CD4-positive, alpha-beta T cell treated with Interleukin-2 at 100 ng/mL for 4 hours (primary cell): ENCODE measurements at places on chromosomes 5 and 9.
A peak's percentile ranks its signal among the peaks of the same experiment; 100 is the strongest.

DNA sequence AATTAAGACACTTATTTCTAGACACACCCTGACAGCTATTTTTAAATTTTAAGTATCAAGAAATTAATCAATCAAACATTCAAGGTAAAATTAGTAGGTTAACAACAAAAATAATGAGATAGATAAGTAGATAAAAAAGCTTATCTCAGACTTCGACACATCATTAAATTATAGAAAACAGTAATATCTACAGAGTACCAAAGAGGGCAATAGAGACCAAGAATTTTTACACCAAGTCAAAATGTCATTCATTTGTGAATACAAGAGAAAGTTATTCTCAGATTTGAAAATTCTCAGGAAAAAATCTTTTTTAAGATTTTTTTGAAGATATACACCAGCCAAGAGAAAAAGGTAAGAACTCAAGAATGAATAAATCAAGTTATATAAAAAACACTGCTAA lies 445.6 kb downstream of the ACTL7B start:
- DNase-seq: no peak

GRCh38 chr5:39167141-39167971 lies 52.0 kb downstream of the FYB1 start:
- DNase-seq: no peak

DNA sequence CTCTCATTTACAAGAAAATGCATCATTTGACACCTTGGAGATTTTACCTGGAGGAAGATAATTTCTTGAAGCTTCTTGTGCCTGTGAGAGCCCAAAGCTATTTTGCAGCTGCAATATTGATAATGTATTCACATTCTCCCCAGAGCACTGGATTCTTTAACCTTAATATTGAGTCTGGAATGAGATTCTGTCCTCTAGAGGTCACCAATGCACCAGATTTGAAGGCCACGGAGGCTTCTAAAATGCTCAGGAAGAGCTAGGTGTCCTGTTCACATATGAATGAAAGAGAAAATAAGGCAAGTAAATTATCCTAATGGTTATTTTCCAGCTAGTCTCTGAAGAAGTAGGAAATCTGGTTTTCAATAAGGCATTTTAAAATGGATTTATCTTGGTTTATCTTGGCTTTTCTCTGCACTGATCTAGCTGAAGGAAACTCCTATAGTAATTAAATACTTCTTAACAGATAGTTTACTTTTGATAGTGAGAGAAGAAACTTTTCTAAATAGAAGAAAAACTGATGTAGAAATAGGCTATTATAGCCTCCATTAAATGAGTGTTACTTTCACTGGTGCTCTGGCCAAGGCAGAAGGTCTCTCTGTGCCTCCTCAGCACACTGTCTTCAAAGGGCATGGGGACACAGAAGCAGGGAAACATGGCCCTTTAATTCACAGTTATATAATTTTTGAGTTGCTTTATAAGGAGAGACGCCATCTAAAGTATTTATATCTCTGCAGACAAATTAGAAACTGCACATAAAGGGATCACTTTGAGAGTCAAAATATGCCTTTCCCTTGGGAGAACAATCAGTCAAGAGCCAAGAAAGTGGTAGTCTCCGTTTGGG lies 297.0 kb upstream of the ACTBL2 start:
- peak; percentile 22 for DNase-seq

- no peak for DNase-seq
Measured at GRCh38 chr9:123073991-123074422, 40.5 kb downstream of the GPR21 start.

DNA sequence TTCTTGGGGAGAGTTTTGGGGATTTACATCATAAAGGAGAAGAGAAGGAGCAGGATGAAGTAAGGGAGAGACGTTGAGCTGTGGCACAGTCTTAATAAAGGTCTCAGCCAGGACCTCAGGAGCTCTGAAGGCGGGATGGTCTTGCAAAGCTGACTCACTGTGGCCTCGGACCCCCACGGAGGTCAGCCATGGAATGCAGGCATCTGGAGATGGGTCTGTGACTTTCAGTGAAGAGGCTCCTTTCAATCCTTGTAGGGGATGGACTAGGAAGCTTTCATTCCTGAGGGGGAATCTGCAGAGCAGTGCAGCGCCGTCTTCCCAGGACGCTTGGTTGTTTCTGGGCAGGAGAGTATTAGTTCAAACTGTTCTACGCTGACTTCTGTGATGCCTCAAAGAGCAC lies 65.7 kb upstream of the BASP1 start:
- DNase-seq: no peak
